ENCODE measurements at places on chromosomes 7 and 10. TPM values are rescaled to one million over a fixed set of nuclear protein-coding genes. Genes with fewer than 3 reads are reported as not detected.

TMEM176A gene
- polyA plus RNA-seq, result 6.8 TPM

NKX2-3 gene
- polyA plus RNA-seq, result 0.17 TPM

GNGT1 gene
- polyA plus RNA-seq, result not detected

CPED1 gene
- polyA plus RNA-seq, result 25.8 TPM

ATOH7 gene
- polyA plus RNA-seq, result 0.12 TPM

CDC14C gene
- not detected for polyA plus RNA-seq

PCLO gene
- 6.2 TPM for polyA plus RNA-seq

SLC13A1 gene
- not detected for polyA plus RNA-seq

SUN3 gene
- 0.29 TPM for polyA plus RNA-seq

DNAJC1 gene
- 31.3 TPM for polyA plus RNA-seq

CHST15 gene
- polyA plus RNA-seq, result 16.6 TPM

Data from right lung (tissue), 10 donors.